ENCODE measurements at places on chromosomes 13 and 19. TPM values are rescaled to one million over a fixed set of nuclear protein-coding genes. Genes with fewer than 3 reads are reported as not detected.

GRCh38 chr19:33758541-33759013, 38.1 kb upstream of the KCTD15 start:
- no peak for DNase-seq
- no peak overlapping the region for H3K4me3 ChIP-seq
- H3K36me3 ChIP-seq = no peaks in the 10 kb centered on the region

The MAMSTR gene
- 21.8 TPM for total RNA-seq

- H3K4me1 ChIP-seq = no peaks in the 10 kb centered on the region
- no peaks in the 10 kb centered on the region for H3K36me3 ChIP-seq
- H3K27ac ChIP-seq = no peak overlapping the region
- no peak overlapping the region for H3K4me3 ChIP-seq
These were observed 8.0 kb upstream of the TMEM160 start for GRCh38 chr19:47056411-47056810.

The LRG1 gene
- total RNA-seq = 0.24 TPM

DNA sequence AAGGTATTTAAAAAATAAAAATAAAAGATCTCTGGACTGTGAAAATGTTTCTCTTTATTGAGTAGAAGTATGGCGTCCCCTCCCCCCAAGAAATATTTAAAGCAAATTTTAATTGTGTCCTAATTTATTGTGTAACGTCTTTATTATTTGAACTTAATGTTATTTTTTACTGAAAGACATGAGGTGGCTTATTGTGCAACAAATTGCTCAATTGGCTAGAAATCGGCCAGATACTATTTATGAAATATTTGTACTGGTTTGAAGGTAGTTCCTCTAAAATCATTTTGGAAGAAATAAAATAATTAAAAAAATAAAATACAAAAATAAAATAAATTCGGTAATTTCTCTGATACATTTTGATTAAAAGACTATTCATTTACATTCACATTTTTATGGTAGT, 162.3 kb downstream of the DACH1 start:
- H3K36me3 ChIP-seq = no peaks in the 10 kb centered on the region
- H3K27me3 ChIP-seq = no peaks in the 10 kb centered on the region
- no peaks in the 10 kb centered on the region for H3K4me1 ChIP-seq
- no peak overlapping the region for H3K27ac ChIP-seq

The AMH gene
- total RNA-seq = 180 TPM
